Activated CD4-positive, alpha-beta T cell treated with anti-CD3 and anti-CD28 coated beads for 36 hours (primary cell): ENCODE measurements at places on chromosomes 6 and 20. TPM values are rescaled to one million over a fixed set of nuclear protein-coding genes. Genes with fewer than 3 reads are reported as not detected.
A peak's percentile ranks its signal among the peaks of the same experiment; 100 is the strongest.

DNA sequence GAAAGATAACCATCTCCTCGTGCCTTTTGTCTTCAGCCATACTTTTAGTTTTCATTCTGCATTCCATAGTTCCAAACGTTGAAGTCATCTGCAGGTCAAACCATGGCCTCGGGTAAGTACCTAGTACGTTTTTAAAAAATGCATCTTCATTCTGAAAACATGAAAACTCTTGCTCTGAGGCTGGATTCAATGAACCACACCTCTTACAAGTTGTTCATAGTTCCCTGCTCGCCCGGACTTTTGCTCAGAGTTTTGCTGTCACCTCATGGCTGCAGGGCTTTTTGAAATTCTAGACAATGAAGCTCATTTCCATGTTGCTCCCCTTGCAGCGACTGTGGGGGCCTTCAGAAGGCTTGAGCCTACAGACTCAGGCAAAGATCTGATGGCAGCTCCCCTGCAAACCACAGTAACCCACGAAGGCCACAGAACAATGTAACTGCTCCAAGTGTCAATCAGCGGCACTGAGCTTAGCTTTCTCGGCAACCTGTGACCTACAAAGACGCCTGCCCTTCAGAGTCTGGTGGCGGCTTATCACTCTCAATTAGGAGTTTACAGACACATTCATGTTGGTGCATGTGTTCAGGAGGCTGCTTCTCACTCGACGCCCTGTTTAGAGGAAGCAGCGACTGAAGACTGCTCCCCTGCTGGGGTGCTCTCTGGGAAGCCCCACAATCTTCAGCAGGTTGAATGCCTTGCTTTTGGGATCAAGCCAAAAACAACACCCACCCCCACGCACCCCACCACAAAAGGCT, 61.2 kb downstream of the FOXC1 start:
- DNase-seq = no peak

DNA sequence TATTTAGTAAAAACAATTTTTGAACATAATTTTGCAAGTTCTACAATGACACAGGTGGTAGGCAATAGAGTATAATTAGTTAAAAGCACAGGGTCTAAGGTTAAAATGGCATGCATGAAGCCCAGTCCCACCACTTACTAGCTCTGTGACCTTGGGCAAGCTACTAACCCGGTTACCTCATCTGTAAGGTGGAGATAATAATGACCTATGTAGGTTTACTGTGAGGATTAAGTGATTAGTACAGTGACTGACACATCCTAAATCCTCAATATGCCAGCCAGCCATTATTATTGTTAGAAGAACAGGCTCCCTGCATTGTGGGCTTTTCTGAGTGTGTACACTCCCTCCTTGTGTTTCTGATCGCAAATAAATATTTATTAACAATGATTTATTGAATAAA, 26.2 kb downstream of the ATXN1 start:
- DNase-seq = no peak

The ILRUN gene
- total RNA-seq = 56.2 TPM

DNA sequence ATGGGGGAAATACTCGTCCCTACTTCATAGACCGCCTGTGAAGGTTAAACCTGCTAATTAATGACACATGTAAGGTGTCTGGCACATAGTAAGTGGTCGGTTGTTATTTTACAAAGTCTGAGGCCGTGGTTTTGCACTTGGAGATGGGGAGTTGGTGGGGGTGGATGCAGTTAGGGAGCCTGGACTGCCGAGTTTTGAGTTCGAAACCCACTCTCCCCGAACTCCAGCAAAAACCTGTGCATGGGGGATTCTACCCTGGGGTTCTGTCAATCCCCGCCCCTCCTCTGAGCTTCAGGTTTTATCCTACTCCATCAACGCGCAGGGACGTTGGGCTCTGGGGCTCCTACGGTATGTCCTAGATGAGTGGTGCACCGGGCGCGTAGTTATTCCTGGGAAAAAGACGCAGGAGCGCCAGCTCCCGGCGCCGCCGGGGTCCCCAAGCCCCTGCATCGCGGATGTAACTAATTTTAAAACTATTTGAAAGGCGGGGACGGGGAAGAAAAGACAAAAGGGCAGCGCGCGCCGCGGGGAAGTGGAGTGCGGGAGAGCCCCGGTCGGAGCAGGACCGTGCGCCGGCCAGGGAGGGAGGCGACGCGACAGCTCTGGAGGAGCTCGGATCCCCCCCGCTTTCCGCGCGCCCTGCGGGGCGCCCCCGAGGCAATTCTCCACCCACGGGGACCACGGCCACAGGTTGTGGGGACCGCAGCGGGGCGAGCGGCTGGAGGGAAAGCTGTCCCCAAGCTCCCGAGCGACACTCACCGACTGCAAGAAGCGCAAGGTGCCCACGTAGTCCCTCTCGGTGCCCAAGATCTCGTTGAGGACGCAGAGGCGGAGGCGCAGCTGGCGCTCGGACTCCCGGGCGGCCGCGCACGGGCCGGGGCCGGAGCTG, 672 bp downstream of the PREX1 start:
- DNase-seq = peak; percentile 57
